ENCODE measurements at places on chromosomes 5 and 9.

DNA sequence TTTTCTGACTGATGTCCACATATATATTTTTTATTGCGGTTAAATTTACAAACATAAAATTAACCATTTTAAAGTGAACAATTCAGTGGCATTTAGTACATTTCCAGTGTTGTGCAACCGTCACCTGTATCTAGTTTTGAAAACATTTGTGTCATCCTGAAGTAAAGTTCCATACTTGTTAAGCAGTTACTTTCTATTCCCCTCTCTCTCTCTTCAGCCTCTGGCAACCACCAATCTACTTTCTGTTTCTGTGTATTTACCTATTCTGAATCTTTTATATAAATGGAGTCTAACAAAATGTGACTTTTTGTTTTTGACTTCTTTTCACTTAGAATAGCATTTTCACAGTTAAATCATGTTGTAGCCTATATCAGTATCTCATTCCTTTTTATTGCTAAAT, 480.1 kb upstream of the SMARCA2 start:
- no peak for DNase-seq

DNA sequence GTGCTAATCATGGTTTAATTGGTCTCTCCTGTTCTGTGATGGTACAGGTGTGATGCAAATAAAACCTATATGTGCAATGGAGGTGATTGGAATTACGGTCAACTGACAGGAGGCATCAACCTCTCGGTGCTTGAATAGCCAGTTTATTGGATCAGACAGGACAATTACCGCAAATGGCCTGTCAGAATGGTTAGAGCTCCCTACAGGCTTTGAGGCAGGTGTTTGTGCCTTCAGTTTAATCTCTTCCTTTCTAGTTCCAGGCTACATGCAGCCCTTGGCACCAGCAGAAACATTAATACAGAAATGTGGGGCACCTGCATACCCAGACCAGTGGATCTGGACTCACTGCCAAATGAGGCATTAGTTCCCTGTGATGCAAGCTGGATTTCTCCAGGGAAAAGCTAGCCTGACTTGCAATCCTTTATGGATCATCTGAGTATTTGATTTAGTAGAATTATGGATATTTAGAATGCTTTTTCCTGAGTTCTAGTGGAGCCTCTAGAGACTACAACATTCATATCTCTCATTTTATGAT, 128.6 kb downstream of the MAT2B start:
- no peak for DNase-seq

DNA sequence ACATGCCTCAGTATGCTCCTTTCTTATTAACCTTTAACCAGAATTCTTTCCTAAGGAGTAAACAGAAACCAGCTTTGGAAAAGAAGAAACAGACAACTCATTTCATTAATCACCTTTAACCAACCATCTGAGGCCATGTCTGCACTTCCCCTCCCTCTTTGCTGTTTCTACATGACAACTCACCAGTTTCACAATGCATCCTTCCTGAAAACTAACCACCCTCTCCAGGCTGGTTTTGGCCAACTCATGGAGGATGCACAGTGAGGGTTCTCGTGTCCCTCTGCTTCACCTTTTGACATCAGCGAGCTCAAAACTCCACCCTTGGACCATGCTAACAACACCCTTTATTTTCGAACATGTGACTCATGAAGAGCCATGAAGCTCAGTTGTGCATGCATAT, 244.1 kb downstream of the ELAVL2 start:
- DNase-seq, result no peak

GRCh38 chr5:130198927-130199326, 294.7 kb downstream of the CHSY3 start:
- DNase-seq, result no peak

DNA sequence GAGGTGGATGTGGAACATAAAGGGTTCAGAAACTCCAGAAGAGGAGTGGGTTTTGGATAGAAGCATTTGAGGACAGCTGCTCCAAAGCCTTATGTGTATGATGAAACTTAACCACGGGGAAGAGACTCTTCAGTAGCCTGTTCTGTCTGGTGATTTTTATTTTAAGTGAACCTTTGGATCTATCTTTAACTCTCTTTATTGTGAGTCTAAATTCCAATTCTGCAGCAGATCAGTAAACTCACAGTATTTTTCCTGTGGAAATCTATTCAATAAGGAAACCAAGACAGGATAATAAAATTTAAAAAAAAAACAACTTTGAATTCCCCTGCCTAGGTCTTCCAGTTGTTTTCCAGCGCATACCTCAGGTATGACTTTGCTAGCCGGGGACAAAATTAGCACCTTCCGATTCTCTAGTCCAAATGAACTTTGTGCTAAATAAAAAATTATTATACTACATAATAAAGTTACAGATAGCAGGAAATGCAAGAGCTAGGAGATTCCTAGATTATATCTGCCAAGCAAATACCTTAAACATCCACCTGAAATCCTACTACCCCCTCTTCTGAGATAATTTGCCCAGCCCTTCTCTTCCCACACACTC, 101.9 kb downstream of the NLN start:
- no peak for DNase-seq

DNA sequence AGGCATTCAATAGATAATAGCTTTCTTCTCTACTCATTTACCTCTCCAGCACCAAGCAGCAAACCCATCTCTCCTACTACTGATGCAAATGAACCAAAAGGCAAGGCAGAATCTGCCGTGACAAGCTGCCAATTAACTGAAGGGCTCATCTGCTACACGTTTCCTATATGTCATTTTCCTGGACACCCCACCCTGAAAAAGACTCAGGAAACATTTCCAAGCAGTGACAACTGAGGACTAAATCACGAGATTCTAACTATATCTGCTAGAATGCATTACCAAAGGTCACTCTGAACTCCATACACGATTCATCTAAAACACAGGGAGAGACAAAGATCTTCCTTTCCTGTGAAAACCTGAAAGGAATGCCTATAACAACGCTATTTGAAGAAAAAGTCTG, 12.9 kb downstream of the PLPP1 start:
- no peak for DNase-seq

- no peak for DNase-seq
These were observed 6.2 kb downstream of the KCNV2 start for GRCh38 chr9:2723376-2724065.

DNA sequence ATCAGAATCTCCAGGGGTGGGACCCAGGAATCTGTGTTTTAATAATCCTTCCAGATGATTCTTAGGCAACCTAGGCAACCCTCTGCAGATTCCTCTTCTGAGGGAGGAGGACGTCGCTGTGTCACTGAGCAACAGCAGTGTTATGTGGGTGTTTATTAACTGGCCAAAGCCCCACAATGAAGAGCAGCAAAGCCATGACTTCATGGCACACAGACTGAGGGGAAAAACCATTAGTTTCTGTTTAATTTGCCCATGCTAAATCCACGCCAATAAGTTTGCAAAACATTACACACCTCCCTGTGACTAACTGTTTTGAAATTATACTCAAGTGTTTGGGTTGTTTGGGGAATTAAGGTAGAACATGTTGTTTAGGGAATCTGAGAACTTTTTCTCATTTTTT, 83.7 kb upstream of the TMED7 start:
- DNase-seq, result no peak

- DNase-seq, result no peak
These were observed 885 bp downstream of the MPDZ start for GRCh38 chr9:13278368-13279246.

GRCh38 chr9:125549891-125550885, 156.8 kb downstream of the MAPKAP1 start:
- DNase-seq, result no peak

DNA sequence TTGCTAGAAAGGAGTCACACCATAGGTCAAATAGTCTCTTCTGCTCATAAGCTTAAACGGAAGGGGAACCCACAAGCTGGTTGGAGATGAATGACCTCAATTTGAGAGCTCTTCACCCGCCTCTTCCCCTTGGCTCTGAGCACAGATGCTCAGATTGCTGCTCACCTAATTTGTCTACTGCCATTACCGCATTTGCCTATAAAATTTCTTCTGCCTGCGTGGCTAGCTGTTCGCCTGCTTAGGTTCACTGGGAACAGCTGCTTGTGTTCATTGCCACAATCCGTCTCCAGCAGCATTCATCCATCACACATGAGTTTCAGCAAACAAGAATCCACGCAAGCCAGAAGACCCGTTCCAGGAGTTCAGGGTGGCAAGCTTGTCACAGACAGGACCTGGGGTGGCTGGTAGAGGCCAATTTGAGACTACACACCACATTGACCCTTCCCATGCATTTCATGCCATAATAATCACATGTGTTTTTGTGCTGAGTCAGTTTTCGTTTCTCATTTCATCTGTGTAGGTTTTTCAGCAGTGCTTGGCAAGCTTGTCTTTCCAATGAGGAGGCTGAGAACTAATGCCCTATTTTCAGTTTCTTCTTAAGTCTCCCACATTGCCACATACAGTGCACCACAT, 50.2 kb upstream of the DNAH5 start:
- DNase-seq, result no peak

DNA sequence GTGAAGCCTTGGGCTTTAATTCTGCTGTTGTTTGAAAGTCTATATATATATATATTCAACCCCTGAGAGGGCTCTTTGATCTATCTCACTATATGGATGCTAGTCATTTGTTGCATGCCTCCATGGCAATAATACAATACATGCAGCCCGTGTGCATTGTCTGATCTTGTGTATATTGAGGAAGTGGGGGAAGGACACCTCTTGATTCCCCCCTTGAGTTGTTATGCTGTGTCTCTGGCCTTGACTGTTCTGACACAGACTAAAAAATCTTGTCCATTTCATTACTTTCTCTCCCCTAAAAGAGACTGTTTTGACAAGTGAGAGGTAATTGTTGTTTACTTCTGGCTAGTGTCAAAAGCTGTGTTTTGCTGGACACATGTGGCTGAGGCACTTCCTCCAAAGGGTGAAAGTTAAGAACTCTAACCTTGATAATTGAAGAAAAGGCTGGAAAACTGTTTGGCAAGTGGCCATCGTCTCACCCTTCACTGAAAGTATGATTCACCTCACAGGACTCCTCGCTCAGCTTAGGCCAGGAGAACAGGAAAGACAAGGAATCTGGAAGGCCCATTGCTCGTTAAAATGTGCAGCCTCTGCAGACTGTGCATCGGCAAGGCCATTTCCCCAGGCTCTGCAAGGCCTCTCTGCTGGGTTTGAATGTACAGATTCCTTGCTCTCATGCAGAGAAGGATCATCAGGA, 304.0 kb downstream of the PRELID2 start:
- DNase-seq, result no peak

DNA sequence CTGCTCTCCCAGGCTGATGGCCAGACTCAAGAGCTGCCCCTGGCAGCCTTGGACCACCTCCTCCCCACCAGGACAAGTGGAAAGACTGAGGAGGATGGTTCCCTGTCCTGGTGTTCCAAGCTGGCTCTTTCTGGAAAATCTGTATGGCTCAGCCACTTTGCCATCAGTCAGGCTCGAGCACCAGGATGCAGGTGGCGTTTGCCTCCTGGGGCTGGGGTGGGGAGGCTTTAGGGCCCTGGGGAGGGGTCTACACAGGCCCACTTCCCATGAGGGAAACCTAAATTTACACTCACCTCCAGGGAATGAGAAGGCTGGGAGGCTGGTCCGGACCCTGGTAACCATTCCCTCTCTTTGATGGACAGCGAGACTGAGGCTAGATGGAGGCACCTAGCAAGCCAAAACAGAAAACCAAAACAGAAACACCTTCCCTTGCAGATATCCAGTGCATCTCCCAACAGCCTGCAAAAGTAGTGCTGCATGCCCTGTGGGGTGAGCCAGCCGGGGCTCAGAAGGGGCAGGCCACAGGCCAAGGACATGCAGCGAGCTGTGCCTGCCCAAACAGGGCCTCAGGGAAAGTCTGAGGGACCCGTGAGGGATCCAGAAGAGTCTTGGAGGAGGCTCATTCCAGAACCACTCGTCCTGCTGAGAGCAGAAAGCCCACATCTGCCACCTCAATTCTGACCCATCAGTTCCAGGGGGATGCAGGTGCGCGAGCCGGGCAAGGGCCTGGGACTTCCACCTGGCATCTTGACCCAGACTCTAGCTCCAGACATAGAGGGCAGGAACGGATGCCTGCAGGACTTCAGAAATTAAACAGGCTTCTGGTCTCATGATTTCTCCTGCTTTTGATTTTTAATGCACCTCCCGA, 5.4 kb upstream of the CSF2 start:
- DNase-seq, result no peak

Measured in CD4-positive, alpha-beta T cell treated with Interleukin-1 beta for 1 hour (primary cell).